ENCODE measurements at places on chromosomes 16 and 17.

- DNase-seq = no peak
Observed at GRCh38 chr17:173166-173911, 8.1 kb downstream of the DOC2B start.

DNA sequence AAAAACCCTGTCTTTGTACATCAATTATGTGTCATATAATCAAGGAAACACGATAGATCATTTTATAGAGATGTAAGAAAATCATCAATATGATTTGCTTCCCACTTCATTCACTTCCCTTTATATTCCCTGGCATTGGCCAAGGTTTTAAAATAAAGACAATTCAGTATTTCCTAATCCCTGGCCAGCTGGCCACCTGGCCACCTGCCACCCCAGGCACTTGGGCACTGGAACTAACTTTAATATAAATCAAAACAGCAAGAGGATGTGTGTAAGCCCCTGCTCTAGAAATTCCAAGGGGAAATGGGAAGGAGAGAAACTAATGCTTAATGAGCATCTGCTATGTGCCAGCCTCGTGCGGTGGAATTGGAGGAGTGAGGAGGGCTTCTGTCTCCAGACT is 58.6 kb upstream of the TOB1 start:
- no peak for DNase-seq

GRCh38 chr17:64378890-64379354 is 11.7 kb downstream of the PECAM1 start:
- DNase-seq = no peak

- DNase-seq = no peak
Observed at GRCh38 chr17:12320286-12320685, 299.6 kb downstream of the MAP2K4 start.

DNA sequence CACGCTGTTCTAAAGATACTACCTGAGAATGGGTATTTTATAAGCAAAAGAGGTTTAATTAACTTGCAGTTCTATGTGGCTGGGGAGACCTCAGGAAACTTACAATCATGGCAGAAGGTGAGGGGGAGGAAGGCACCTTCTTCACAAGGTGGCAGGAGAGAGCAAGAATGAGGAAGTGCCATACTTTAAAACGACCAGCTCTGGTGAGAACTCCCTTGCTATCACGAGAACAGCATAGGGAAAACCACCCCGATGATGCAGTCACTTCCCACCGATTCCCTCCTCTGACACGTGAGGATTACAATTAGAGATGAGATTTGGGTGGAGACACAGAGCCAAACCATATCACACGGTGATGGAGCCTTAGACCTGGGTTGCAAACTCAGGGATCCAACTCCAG is 317.5 kb upstream of the EEF2KMT start:
- DNase-seq = no peak

Measured in activated CD4-positive, alpha-beta memory T cell treated with anti-CD3 and anti-CD28 coated beads for 36 hours (primary cell).